ENCODE measurements at places on chromosomes 5 and 9.

GRCh38 chr9:111804636-111805035 lies 9.9 kb upstream of the SHOC1 start:
- DNase-seq = no peak

DNA sequence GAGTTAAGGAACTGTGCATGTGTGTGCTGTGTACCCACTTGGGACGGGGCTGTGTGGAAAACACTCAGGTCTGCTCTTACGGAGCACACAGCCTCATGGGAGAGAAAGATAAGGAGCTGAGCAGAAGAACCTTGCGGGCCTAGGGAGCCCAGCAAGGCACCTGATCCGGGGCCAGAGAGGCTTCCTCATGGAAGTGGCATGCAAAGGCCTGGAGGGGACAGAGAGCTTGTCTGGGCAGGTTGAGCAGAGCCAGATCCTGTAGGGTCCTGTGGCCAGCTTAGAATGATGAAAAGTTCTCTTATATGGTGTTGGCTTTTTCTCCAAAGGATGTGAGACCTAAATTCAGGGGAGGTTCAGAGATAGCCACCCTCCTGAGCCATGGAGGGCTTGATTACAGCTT lies 45.2 kb downstream of the NEK6 start:
- DNase-seq = no peak

GRCh38 chr9:127977009-127977883 lies 3.5 kb downstream of the EEIG1 start:
- DNase-seq = no peak

GRCh38 chr5:3481175-3481574 lies 114.5 kb upstream of the IRX1 start:
- DNase-seq = no peak

- no peak for DNase-seq
These were observed 75.1 kb downstream of the KCNT1 start for GRCh38 chr9:135776893-135777622.

- DNase-seq = no peak
These were observed 114.1 kb downstream of the CDK5RAP2 start for GRCh38 chr9:120465685-120466407.

DNA sequence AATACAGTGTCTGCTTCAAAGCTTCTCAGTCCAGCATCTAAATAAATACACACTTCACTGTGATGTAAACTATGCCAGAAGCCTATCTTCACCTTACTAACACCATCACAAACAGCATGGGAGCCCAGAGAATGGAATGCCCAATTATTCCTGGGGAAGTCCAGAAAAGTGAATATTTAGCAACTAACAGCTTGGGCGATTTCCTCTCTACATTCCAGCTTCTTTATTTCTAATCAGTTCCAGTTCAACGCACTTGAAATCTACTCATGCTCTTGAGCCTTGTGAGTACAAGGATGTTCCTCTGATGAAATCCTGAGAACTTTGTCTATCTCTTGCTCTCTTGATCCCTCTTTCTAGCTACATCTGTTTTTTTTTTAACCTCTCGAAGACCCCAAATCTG lies 100.4 kb upstream of the C9orf72 start:
- DNase-seq = no peak

GRCh38 chr5:135448071-135448739 lies 1.1 kb upstream of the DCANP1 start:
- DNase-seq = no peak

- no peak for DNase-seq
These were observed 2.8 kb upstream of the HMCN2 start for GRCh38 chr9:130262771-130263170.

DNA sequence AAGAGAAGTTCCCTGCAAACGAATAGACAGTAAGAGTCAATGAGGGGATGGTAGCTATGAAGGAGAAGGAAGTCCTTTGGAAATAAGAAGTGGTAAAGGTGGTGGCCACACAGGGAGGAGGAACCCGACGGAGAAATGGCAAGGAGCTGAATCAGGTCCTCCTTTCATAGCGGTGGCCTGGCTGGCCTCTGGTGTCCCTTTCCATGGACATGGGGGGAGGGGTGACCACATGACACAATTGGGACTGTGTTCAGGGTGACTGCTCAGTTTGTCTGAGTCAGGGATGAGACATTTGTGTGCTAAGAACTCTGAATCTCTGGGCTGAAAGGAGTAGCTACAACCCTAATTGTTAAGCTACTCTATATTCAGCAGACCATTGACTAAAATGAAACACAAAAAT lies 28.7 kb upstream of the TIMD4 start:
- DNase-seq = no peak

DNA sequence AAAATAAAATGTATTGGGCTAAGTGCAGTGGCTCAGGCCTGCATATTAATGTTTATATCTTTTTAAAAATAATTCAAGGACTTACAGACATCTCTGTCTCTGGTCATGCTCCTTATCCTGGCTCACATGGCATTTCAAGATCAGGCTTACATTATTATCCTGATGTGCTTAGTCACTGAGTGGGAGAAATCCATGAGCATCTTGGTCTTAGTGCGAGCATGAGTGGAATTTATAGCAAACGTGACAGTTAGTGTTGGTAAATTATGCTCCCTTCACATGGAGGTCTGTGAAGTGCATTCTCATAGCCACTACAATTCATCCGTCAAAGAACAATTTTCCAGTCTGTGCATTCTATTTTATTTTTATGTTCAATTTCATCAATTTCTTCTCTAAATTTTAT lies 237.8 kb upstream of the EDIL3 start:
- no peak for DNase-seq

- no peak for DNase-seq
These were observed 89.7 kb upstream of the SAP30L start for GRCh38 chr5:154356020-154356655.

GRCh38 chr5:110853267-110853666 lies 114.5 kb downstream of the SLC25A46 start:
- no peak for DNase-seq

GRCh38 chr5:15002173-15002572 lies 130.6 kb upstream of the ANKH start:
- DNase-seq = no peak
